ENCODE measurements at places on chromosomes 1 and 21. TPM values are rescaled to one million over a fixed set of nuclear protein-coding genes. Genes with fewer than 3 reads are reported as not detected.

C1orf141 gene
- not detected for total RNA-seq

- DNase-seq, result no peak
- no peak overlapping the region for H3K4me3 ChIP-seq
- no peaks in the 10 kb centered on the region for H3K4me1 ChIP-seq
- H3K36me3 ChIP-seq, result peaks cover 4% of the 10 kb centered on the region
Measured at GRCh38 chr1:9258629-9259028, 24.1 kb downstream of the H6PD start.

DNA sequence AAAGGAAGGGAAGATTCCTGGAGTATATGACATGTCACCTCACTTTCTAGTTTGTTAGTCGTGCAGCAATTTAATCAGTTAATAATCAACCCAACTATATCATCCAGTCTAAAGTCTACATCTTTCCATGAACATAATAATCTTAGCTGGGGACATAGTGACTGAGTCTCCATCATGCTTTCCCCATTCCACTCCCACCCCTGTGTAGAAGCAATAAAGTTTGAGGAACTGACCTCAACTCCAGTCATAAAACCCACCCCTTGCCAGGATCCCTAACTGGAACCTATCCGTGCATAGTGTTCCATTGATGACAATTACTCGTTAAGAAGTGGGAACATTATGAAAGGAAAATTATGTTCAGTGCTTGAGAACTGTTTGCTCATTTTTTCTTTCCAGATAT is 48.9 kb upstream of the MROH9 start:
- H3K4me1 ChIP-seq, result no peaks in the 10 kb centered on the region
- H3K27ac ChIP-seq, result no peak overlapping the region
- H3K36me3 ChIP-seq, result no peaks in the 10 kb centered on the region
- no peak overlapping the region for H3K4me3 ChIP-seq
- DNase-seq, result no peak

GRCh38 chr21:25426580-25426979 is 180.7 kb downstream of the MRPL39 start:
- no peaks in the 10 kb centered on the region for H3K36me3 ChIP-seq
- no peak for DNase-seq
- no peaks in the 10 kb centered on the region for H3K4me1 ChIP-seq
- H3K4me3 ChIP-seq, result no peak overlapping the region
- H3K27ac ChIP-seq, result no peak overlapping the region

HEATR1 gene
- total RNA-seq, result 17.7 TPM
